ENCODE measurements at places on chromosomes 6 and 20. TPM values are rescaled to one million over a fixed set of nuclear protein-coding genes. Genes with fewer than 3 reads are reported as not detected.

The EHMT2 gene
- 65.7 TPM for total RNA-seq

The PTCRA gene
- total RNA-seq: not detected

The KCNQ5 gene
- total RNA-seq: 0.07 TPM

The SLC32A1 gene
- total RNA-seq: not detected

The B3GAT2 gene
- 0.12 TPM for total RNA-seq

The CAP2 gene
- 8.9 TPM for total RNA-seq

The STX11 gene
- 1.3 TPM for total RNA-seq

The PGBD1 gene
- 3.8 TPM for total RNA-seq

The IFT52 gene
- 56.1 TPM for total RNA-seq

The HCRTR2 gene
- total RNA-seq: 0.63 TPM

The TMEM217 gene
- 1.6 TPM for total RNA-seq

The FAM83B gene
- 21.1 TPM for total RNA-seq

The IP6K3 gene
- 0.45 TPM for total RNA-seq

The TMEM14B gene
- 105 TPM for total RNA-seq

The TFAP2C gene
- 25.3 TPM for total RNA-seq

The TSPO2 gene
- 0.49 TPM for total RNA-seq

The RWDD2A gene
- total RNA-seq: 3.5 TPM

The FOXS1 gene
- not detected for total RNA-seq

The CD109 gene
- total RNA-seq: 0.19 TPM

The OR2J3 gene
- not detected for total RNA-seq

The RXRB gene
- total RNA-seq: 29.5 TPM

The SAMD5 gene
- total RNA-seq: 14.0 TPM

The NT5E gene
- total RNA-seq: 1.5 TPM

The PHACTR1 gene
- total RNA-seq: 0.41 TPM

The GJA10 gene
- not detected for total RNA-seq

The SCRT2 gene
- total RNA-seq: not detected

The TTBK1 gene
- total RNA-seq: 0.61 TPM

The GRM1 gene
- total RNA-seq: not detected

The DLL1 gene
- total RNA-seq: 6.6 TPM

The PAX1 gene
- total RNA-seq: not detected

The RIN2 gene
- 36.7 TPM for total RNA-seq

The AIG1 gene
- total RNA-seq: 27.6 TPM

The ZC2HC1B gene
- not detected for total RNA-seq

The MLN gene
- total RNA-seq: not detected

The IL17A gene
- total RNA-seq: not detected
